ENCODE measurements at places on chromosomes 11 and 22.

GRCh38 chr11:8102965-8103364 lies 22.0 kb downstream of the TUB start:
- DNase-seq = no peak

DNA sequence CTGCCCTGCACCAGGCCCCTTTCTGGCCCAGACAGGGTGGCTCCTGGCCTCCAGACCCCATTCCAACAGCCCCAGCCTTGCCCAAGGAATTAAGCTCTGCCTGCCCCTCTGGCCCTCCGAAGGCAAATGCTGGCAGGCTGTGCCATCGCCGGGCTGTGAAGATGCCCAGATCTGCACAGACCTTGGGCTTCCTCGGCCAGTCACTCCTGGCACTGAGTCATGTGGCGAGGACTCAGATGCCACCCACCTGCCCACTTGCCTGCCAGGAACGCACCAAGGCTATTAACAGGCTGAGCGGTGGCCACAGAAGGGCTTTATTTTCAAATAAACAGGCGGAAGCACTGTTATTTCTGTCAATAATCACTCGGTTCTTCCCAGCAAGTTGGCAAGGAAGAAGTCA lies 50.3 kb upstream of the TTLL12 start:
- DNase-seq = no peak

GRCh38 chr11:131916638-131917037 lies 546.2 kb downstream of the NTM start:
- no peak for DNase-seq

GRCh38 chr11:706957-707816 lies 1.2 kb downstream of the EPS8L2 start:
- DNase-seq = no peak

- peak; percentile 73 for DNase-seq
Measured at GRCh38 chr11:6225024-6225423, 9.4 kb downstream of the FHIP1B start.

- no peak for DNase-seq
Measured at GRCh38 chr11:112481431-112481830, 220.8 kb upstream of the PLET1 start.

- no peak for DNase-seq
Measured at GRCh38 chr22:21041937-21042336, 3.8 kb upstream of the LRRC74B start.

DNA sequence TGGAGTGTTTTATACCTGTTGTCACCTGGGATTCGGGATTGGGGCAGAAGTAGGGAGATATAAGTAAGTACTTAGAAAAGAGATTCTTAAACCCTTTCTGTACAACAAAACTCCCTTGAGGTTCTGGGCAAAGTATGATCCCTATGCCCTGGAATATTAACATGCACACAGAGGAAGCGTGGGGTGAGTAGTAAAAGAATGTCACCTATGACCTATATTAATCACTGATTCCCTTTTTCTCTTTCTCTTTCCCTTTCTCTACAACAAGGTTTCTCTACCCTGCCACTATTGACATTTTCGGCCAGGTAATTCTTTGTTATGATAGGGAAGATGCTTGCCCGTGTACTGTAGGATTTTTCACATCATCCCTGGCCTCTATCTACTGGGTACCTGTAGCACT lies 209.7 kb upstream of the PLET1 start:
- no peak for DNase-seq

GRCh38 chr11:68370211-68371111 lies 58.1 kb downstream of the LRP5 start:
- peak; percentile 24 for DNase-seq

- DNase-seq = no peak
Measured at GRCh38 chr11:121240650-121241303, 51.8 kb upstream of the SC5D start.

DNA sequence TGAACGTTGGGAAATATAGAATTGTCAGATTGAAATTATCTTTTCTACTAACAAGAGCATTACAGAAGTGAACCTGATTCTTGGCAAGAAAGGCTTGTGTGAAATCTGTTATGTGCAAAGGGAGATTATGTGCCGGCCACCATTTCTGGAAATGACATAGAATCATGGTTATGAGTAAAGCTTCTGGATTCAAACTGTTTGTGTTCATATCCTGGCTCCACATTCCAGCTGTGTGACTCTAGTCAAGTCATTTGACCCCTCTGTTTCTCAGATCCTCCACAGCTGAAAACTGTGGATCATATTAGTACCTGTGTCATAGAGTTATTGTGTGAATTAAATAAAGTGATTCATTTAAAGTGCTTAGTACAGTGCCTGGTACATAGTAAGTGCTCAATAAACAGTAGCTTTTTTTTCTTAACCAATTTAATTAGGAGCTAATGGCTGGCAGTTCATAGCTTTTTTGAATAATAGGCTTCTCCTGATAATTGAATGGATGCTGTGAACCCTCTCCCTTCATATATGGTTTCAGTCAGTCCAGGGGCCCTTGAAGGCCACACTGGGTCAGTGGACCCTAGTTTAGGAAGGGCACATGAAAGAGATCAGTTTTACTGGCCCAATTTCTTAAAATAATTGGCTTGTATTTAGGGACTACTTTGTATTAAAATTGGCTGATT lies 34.6 kb downstream of the EHF start:
- no peak for DNase-seq

- DNase-seq = no peak
Measured at GRCh38 chr11:113199866-113200265, 114.5 kb upstream of the TTC12 start.

DNA sequence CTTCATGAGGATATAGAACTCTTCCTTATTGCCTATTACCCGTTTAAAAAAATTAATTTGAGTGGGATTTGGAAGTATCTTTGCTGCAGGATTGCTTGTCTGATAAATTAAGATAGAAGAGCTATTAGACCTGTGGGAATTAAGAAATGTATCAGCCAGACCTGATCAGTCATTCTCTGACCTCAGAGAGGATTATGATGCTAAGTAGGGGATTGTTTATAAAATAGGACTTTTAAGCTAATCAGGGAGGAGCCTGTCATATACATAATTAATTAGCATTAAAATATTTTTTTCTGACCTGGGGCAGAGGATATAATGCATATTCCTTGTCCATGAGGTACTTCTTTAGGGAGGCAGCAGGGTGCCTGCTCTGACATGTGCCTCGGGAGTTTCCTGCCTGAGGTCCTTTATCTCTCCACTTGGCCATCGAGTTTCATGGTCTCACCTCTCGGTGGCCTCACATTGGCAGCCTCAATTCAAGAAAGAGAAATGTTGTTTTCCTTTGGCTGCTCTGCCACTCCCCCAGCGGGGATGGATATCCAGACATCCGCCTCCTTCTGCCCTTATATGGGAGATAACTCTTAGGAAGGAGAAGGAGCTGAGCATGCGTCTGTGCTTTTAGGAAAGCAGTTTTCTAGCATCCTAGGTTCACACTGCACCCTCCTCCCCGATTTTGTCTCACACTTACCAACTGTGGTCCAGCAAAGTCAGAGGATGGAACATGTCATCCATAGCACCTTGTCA lies 41.1 kb downstream of the DIXDC1 start:
- no peak for DNase-seq

DNA sequence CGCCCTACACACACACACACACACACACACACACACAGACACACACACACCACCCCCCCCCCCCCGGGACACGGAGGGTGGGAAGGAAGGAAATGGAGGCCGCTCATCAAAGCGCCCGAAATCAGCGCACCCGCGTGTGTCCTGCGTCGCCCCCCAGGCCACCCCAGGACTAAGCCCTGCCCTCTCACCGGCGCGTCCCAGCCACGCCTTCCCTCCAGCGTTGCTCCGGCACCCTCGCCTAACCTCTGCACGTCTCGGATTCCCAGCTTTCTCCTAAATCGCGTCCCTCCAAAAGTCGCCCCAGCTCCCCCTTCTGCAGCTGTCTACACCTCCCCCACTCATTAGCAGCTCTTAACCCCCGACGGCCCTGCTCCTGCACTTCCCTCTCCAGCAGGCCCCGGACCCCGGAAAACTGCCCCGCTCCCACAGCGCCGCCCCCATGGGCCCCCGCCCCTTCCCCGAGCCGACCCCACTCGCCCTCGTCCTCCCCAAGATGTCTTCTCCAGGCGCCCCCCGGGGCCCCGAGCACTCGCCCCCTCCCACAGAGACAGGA lies 557 bp downstream of the PACSIN2 start:
- peak; percentile 42 for DNase-seq

DNA sequence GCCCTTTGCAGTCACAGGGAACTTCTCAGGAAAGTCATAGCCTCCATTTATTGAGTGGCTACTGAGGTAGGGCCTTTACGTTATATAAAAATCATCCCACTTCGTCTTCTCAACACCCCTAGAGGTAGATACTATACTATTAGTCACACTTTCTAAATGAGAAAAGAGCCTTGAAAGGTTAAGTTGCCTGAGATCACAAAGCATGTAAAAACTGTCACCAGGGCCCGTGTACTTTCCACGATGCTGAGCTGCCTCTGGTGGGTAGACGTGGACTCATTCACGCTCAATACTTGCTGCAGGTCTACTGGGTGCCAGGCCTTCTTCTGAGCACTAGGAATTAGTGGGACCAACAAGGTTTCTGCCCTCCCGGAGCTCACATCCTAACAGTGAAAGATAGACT lies 16.3 kb downstream of the CHRDL2 start:
- DNase-seq = no peak

DNA sequence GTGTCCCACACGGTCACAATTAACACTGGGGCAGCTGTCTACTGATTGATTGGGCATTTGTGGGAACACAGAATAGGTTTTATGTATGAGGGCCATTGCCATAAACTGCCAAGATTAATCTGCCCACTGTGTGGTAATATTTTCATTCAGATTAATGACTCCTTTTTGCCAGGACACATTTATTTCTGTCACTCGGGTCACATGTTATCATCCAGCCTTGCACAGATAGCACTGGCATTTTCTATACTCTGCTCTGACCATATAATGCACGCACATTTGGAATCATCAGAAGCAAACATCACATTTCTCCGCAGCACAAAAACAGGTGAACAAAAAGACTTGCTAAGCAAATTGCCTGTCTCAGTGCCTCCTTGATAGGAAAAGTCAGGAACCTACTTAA lies 138.3 kb downstream of the CADM1 start:
- DNase-seq = no peak

DNA sequence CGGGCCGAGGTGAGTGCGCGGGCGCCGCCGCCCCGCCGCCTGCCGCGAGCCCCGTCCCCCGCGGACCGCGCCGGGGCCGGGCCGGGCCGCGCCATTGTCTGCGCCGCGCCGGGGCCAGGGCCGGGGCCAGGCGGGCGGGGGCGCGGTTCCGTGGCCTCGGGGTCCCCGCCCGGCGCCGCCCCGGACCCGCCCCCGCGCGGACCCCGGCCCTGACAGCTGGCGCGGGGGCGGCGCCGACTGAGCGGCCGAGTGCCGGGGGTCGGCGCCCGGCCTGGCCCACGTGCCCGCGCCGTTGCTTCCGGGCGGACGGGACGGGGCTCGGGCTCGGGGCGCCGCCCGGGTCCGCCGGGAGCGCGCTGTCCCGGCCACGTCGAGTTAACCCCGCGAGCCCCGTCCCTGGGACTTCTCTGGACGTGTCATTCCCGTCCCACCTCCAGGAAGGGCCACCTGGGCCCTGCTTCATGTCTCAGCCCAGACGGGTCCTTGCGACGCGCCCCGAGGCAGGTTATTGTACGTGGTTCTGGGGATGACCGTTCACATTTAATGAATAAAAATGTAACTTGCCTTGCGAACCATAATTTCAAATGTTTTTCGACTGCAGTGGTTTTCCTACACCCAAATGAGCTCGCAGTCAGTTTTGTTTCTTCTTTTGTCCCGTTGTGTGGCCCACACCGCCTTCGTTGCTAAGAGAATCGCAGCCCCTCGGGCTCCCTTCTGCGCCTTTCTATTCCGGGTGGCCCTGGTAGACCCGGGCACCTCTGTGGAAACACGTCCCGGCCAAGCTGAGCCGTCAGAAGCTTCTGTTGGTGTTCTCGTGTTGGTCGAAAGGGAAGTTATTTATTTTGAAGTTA lies 562 bp downstream of the ZBED4 start:
- DNase-seq = peak; percentile 70

- DNase-seq = no peak
Measured at GRCh38 chr11:131537196-131537595, 166.8 kb downstream of the NTM start.

- no peak for DNase-seq
Measured at GRCh38 chr22:22733881-22734373, 89.5 kb downstream of the GGTLC2 start.

DNA sequence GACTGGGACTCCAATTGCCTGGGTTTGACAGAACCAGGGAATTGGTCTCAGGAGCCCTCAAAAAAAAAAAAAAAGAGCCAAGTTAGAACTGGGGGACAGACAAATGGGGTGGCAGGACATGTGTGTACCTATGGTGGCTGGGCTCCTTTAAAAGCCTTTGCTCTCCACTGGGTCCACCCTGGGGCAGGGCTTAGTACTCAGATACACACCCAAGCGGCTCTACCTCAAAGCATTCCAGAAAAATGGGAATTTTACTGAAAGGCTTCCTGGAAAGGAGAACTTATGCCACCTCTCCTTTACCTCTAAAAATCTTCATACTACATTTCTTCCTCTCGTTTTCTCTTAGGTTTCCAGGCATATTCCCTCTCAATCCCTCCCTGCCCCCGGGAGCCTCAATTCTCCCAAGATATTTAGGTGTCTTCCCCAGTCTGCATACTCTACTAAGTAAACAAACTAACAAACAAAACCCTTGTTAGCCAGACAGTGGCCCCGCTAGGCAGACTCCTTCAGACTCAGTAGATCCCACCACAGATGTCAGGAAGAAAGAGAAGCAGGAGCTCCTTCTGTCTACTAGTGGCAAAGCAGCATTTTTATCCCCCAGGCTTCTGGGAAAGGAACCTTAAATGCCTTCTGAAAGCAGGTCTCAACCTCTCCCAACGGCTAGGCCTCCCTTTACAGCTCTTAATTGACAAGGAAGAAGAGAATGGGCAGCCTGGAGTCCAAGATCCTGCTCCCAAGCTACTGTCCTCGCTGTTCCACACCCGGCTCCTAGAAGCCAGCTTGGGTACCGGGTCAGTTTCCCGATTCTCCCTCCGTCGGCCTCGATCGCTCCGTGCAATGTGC lies 653 bp downstream of the PCSK7 start:
- DNase-seq = peak; percentile 29

DNA sequence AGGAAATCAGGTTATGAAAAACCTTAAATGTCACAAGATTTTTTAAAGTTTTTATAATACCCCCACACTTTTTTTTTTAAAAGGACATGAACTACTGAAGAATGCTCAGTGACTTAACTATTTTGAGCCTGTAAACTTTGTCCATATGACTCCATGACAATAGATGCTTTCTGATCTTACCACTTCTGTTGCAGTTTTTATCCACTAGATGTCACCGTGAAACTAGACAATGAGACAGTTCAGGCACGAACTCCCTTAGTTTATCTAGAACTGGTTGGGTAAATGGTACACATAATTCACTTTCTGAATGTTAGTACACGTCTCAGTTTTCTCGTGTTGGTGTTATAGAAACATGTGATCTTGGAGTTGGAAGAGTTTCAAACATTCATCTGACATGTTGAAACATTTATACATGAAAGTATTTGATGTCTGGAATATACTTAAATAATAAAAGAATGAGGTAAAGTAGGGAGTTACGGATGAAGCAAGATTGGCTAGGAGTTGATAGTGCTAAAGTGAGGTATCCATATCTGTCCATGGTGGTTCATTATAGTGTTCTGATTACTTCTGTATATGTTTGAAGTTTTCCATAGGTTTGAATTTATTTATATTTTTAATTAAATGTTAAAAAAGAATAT lies 8.1 kb downstream of the CCDC15 start:
- peak; percentile 73 for DNase-seq

GRCh38 chr11:63501236-63501635 lies 4.6 kb upstream of the LGALS12 start:
- DNase-seq = no peak

- DNase-seq = peak; percentile 86
Measured at GRCh38 chr11:65424205-65425104, 1.9 kb downstream of the NEAT1 start.

- DNase-seq = no peak
Measured at GRCh38 chr22:46050916-46051614, 74.1 kb upstream of the WNT7B start.
